ENCODE measurements at places on chromosomes 6 and 20.

DNA sequence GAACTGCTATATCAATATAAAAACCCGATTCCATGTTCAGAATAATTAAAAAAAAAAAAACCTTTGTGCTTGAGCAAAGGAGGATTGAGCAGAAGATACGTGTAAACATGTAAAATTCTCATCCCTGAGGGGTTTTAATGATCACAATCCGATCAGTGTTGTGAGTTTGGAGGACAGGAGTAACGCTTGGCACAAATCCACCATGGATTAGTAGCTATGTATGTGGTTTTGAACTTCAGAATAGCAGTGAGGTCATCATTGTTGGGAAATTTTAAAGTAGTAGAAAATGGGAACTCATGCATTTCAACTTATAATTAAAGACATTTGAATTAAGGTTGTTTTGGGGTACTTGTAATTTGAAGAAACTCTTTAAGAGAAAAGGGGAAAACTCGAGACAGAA lies 203.2 kb downstream of the RPS12 start:
- DNase-seq: no peak

DNA sequence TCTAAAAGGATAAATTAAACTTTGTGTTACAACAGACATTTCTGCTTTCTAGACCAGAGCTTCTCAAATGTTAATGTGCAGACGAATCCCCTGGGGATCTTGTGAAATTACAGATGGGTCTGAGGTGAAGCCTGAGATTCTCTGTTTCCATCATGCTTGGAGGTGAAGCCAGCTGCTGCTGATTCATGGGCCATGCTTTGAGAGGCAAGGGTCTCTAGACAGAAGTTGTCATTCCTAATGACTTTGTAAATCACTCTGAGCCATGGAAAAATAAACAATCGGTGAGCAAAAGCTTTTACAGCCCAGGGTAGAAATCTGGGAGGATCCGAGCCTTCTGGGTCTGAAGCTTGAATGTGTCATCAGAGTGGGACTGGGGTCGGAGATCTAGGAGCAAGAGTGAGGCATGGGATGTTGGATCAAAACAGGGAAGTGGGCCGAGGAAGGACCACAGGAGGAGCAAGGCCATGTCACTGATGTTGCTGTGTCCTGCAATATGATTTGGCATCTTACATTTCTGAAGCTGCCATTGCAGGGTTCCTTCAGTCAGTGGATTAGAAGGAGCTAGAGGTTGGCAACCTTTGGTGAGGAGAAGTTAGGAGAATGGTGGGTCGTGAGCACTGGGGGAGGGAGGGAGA lies 77.3 kb downstream of the TRMT11 start:
- no peak for DNase-seq

GRCh38 chr20:31355981-31356380 lies 12.4 kb upstream of the DEFB118 start:
- DNase-seq: no peak

DNA sequence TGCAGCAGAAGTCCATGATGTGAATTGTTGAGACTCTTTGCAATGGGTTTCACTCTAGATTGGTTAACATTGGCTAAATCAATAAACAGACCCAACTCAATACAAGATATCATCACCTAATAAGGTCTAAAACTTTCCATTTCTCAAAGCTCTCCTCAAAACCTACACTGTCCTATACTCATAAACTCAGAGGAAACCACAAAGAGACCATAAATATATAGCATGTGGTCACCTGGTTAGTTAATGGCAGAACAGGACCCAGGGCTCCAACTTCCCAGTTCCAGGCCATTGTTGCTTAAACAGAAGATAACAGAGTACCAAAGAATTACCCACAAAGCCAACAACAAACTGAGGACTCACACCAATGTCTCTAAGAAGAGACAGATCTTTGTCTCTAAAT lies 12.0 kb downstream of the RTN4IP1 start:
- no peak for DNase-seq

DNA sequence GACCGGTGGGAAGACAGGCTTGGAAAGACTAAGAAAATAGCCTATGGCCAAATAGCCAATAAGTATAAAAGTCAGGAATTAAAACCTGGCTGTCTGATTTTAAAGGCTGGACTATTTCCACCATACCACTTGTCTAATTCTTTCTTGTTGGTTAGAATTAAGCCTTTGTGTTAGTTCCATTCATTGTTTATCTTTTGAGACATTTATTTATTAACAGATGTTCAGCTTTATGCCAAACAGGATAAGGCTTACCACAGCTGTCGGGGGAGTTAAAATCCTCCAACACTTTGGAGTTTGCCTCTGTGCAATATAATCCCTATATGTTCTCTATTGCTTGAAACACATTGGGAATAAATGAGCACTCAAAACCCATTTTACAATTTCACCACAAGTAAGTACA lies 208.3 kb downstream of the TMEM200A start:
- DNase-seq: no peak

DNA sequence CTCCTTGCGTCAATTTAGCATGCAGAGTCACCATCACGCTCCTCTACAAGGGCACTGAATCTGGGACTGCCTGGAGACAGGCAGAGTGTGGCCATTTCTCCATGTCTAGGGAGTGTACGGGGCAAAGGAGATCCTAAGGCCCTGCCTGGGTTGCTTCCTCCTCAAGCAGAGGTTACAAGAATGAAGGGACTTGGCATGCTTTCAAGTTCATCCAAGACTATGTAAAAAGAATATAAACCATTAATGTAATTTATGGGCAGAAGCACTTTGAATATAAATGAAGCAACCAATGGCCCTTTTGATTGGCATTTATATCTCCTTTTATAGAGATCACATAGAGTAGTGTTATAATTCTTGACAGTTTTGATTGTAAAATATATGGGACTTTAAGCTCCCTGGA lies 137.5 kb downstream of the BTBD3 start:
- DNase-seq: no peak

GRCh38 chr6:34560366-34561226 lies 4.5 kb upstream of the SPDEF start:
- no peak for DNase-seq

- no peak for DNase-seq
These were observed 54.9 kb upstream of the PTPRT start for GRCh38 chr20:43244647-43245046.

- DNase-seq: no peak
These were observed 586.1 kb downstream of the RNF144B start for GRCh38 chr6:18973251-18973650.

GRCh38 chr6:17987697-17988421 lies 424 bp upstream of the KIF13A start:
- no peak for DNase-seq

GRCh38 chr6:70241991-70242420 lies 60.9 kb downstream of the COL9A1 start:
- DNase-seq: no peak

GRCh38 chr6:89910902-89911240 lies 16.6 kb downstream of the GJA10 start:
- DNase-seq: no peak

DNA sequence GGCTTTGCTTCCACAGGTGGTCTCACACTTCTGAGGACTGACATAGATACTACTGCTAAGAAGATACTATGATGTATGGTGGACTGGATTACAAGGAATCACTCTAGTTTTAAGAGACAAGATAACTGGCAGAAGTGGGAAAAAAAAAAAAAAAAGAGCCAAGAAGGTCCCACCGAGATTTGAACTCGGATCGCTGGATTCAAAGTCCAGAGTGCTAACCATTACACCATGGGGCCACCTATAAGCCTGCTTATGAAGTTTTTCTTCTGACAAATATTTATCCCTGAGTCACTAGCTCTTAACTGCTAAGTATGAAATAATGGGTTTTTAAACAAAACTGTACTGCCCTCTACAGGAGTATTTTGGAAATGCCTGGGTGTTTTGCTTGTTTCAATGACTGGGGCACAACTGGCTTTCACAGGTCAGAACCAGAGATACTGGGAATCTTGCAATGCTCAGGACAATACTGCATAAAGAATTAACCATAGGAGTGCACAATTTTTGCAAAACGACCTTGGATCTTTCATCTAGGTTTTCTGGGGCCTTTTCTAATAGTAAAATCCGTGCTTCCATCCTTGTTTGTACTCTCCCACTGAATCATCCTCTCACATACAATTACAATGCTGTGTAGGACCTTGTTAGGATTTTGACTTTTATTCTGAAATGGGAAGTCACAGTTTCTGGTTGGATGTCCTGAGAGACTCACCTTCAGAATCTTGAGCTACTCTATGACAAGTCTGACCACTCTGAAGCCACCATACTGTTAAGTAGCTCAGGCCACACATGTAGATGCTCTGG lies 116.3 kb downstream of the OR2B2 start:
- no peak for DNase-seq

DNA sequence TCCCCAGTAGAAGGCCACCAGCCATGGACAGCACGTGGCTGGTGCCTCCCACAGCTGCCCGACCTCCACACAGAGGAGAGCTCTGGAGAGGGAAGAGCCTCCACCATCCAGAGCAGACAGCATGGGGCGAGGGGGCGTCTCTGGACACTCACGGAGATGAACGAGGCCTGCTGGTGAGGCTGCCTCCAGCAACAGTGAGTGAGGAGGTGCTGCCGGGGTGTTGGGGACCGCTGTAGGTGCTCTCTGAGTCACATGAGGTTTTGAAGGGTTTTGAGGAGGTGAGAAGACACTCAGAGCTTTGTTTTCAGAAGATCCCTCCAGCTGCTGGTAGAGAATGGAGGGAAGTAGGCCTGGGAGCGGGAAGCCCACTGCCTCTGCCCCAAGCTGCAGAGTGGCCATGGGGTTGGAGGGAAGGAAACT lies 65.6 kb downstream of the THBS2 start:
- no peak for DNase-seq

DNA sequence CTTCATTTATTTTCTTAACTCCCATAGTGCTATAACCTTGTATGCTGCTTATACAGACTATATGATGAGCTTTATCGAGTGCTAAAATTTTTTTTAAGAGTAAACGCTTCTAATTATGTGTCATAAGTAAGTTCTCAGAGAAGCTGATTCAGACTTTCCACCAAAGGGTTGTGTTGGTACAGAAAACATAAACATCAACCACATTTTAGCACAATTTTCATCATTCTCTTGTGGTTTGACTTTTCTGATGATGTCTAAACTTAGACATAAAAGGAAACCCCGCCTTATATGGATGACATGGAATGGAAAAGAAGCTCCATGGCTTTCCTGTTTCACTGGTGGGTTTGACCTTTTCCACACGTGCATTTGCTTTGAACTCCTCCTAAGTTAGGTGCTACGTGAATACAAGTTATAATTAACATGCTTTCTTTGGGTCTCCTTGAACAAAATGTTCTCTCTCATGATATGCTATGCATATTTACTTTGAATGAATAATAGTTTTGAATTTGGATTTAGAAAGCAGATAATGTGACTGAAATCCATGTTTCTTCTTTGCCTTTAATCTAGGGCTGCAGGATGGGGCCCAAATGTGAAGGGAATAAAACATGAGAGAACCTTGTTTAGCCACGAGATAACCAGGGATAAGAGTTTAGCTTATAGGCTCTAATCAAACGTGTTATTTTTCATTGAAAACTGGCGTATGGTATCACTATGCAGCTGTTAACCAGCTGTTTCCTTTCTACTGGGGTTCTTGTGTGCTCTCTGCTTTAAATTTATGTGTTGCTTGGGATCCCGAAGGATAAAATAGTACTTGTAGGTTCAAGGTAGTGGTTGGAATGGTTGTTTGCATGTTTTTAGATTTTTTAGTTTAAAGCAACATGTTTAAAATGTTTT lies 127.1 kb upstream of the AHI1 start:
- DNase-seq: no peak

- no peak for DNase-seq
These were observed 207.5 kb downstream of the SMOC2 start for GRCh38 chr6:168648240-168649125.

GRCh38 chr6:84282550-84282949 lies 55.1 kb upstream of the CEP162 start:
- no peak for DNase-seq

GRCh38 chr20:44609006-44609515 lies 26.7 kb downstream of the PKIG start:
- no peak for DNase-seq

GRCh38 chr6:90328004-90328403 lies 31.4 kb upstream of the BACH2 start:
- no peak for DNase-seq
